NAMALWA (cell line): ENCODE measurements at places on chromosomes 2 and 18.

DNA sequence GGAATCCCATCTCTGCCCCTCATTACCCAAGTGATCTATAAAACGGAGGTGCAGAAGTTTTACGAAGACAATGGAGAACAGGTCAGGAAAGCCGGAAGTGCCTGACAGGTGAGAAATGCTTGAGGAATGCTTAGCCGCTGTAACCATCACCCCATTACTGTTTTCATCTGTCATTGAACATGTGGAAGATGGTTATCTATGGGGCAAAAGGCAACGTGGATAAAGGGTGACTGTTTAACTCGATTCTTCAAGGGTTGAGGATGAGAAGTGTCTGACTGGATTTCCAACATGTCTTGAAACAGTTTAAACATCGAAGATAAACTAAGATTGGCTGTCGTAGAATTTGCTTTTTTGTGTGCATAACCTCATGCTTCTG is 17.3 kb downstream of the HK2 start:
- no peak for DNase-seq

DNA sequence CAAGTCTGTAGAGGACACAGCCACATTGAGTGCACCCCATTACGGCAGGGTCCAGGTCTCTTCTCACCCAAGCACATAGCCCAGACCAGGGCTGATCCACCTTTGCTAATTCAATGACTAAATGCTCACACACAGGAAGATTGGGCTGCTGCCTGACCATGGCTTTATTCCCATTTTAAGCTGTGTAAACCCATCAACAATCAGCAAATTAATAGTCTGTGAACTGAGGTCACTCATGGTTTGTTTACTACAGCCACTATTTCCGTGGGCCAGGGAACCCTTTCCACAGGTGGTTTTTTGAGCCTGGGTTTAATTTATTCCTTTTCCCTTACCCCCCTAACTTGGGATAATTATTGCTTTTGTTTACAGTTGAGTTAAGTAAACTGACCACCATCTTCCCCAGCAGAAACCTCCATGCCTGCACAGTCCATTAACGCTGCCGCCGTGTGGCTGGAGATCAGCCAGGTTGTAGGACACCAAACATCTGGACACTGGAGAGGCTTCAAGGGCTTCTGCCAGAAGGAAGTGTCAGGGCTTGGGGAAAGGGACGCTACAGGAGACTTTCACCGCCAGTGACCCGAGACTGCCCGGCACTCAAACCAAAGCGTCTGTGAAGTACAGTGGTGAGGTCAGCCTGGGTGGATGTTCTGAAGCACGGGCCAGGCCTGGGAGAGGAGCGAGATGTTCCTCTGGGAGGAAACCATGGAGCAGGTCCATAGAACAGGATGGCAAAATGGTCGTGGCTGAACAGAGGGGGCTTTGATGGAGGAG is 282.9 kb downstream of the DYSF start:
- no peak for DNase-seq

DNA sequence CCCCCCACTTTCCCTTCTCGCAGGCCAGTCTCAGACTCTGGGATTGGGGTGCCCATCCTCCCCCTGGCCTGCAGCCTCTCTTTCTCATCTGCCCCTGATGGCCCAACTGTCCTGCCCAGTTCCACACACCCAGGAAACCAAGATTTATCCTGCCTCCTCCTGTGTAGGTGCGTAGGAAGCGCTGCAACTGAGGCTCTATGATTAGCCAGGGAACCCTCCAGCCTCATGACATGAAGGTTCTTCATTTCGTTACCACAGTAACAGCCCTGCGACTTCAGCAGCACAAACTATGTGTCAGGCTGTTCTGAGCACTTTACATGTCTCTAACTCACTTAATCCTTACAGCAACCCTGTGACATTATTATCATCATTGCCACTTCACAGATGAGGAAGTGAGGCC is 305.9 kb downstream of the CELF4 start:
- no peak for DNase-seq

- peak; percentile 40 for DNase-seq
Measured at GRCh38 chr2:231910771-231911170, 15.4 kb downstream of the NPPC start.

- no peak for DNase-seq
Measured at GRCh38 chr2:43001055-43001378, 208.6 kb upstream of the HAAO start.
